ENCODE measurements at places on chromosomes 6 and 20.
A peak's percentile ranks its signal among the peaks of the same experiment; 100 is the strongest.

DNA sequence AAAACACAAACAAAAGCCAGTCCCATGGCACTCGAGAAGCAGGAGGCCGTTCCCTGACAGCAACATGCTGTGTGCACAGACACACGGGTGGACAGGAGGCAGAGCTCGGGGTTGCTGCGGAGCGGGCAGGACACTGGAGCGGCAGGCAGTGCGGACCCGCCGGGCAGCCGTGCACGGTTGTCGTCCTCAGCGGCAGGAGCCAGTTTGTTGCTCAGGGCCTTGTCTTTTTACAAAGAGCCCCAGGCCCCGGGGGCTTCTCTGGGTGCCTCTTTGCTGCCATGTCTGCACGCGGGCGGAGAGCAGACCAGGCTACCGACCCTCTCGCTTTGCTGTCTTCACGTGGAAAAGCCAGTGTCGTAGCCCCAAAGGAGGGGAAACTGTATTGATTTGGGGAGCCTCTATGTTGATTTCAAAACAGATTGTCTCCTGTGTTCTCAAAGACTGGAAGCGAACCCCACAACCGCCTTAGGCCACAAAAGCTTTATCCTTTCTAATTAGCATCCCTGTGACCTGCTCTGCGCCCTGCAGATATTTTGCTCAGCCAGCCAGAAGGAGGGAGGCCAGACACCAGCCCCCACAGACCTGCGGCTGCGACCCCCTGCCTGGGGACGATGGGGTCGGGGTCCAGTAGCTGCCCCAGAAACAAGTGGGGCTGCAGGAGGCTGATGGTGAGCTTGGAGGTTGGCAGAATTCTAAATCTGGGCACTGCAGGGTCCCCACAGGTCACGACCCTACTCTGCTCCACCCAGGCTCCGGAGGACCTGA, 50.2 kb downstream of the ERMARD start:
- DNase-seq, result no peak

DNA sequence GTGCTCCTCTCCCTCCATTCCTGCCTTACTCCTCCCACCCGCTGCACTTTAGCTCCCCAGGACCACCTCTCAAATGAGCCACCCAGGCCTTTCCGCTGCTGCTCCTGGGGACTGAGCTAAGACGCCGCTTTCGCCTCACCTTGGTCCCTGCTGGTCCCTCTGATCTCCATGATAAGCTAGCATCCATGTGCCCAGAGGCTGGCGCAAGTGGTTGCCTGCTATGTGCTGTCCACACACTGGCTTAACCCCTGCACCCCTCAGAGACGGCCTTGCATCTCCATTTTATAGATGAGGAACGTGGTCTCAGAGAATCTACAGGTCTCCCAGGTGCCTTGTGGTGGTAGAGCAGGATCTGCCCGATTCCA, 160.1 kb upstream of the PMEPA1 start:
- DNase-seq, result no peak

- peak; percentile 69 for DNase-seq
These were observed 20.1 kb downstream of the RNF24 start for GRCh38 chr20:3995067-3995748.

GRCh38 chr20:23232219-23232581, 118.4 kb upstream of the NXT1 start:
- DNase-seq, result no peak

DNA sequence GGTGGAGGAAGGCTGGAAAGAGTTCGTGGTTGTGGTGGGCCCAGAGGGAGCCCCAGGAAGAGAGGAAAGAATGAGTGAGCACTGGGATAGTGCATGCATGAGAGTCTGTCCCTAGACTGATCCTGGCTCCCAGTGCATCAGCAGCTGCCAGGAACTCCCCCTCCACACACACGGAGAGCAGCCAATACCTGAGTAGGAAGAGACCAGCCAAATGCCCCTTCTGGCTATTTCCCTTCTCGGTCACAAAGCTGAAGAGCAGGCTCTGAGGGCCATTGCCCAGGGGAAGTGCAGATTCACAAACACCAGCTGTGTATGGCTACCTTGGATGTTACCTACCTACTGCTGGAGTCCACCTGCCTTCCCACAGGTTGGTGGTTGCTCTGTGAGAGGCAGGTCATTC, 45.1 kb downstream of the GABRR2 start:
- DNase-seq, result no peak

DNA sequence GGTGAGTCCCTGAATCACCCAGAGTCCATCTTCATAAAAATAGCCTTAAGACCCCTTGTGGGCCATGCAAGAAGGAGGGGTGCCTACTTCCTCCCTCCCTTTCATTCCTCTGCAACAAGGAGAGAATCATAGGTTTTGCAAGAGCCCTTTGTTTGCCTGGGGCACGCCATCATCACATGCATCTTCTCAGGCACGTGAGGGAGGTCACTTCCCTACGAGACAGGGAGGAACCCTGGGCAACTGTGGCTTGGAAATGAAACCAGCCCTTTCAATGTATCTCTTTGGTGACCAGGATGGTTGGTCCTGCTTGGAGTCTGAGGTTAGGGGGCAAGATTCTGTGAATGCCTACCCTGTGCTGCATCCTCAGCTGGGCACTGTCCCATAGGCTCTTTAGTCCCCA, 194.8 kb downstream of the MAFB start:
- no peak for DNase-seq

DNA sequence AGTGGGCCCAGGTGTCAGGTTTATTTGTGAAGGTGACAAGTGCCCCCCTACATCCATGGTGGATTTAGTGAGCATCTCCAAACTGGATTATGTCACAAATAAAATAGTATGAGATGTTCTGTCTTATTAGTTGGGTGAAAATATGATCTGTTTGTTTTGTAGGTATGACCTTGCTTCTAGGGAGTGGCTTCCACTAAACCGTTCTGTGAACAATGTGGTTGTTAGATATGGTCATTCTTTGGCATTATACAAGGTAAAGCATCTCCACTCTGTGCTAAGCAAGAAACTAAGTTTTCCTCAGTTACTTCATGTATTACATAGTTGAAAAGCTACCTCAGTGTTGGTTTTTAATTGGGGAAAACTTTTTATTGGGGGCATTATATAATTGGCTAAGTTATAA, 88.4 kb downstream of the ATRN start:
- no peak for DNase-seq
